ENCODE measurements at places on chromosomes 7 and 10.

DNA sequence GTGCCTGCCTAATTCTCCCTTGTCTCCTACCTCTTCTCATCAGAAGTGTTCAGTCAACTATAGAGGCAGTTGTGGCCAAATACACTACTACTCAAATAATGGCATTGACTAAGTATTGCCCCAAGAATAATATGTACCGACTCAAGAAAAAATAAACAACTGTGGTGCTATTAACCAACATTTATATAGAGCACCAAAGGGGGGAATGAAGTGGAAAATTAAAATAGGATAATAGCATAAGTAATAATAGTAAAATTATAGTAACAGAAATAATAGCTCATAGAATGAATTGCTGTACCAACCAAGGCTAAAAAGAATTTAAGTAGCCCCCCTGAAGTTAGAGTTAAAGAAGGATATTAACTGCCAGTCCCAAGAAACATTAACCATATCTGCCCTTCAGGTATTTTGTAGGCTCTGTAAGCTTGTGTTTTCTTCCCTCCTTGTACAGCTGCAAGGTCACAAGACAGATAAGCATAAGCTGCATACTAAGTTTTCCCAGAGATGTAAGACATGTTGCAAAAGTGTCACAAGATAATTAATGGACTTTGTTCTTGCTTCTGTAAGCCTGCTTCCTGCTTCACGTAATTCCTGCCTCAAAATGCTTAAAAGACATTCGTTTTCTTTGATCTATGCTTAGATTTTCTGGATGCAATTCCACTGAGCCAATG lies 10.9 kb upstream of the CYREN start:
- DNase-seq, result no peak

DNA sequence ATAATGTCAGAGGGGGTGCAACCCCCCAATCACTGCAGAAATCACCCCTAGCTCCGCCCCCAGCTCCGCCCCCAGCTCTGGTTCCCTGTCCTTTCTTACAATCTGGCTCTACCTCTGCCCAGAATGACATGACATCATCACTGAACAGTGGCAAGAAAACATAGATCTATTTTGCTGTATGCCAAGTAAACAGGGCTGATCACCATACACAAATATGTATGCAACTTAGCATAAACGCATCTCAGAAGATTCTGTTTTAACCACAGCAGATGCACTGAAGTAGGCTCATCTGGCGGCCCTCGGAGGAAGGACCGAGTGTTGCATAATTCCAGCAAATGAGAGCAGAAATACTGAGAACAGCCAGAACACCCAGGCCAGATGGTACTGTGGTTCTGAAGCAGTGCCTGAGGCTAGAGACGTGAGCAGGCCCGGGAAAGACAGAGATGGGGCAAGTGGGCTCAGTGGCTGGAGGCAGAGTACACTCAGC lies 293.3 kb upstream of the KLF14 start:
- peak; percentile 44 for DNase-seq

GRCh38 chr7:74181821-74182220 lies 7.7 kb downstream of the EIF4H start:
- DNase-seq, result no peak

DNA sequence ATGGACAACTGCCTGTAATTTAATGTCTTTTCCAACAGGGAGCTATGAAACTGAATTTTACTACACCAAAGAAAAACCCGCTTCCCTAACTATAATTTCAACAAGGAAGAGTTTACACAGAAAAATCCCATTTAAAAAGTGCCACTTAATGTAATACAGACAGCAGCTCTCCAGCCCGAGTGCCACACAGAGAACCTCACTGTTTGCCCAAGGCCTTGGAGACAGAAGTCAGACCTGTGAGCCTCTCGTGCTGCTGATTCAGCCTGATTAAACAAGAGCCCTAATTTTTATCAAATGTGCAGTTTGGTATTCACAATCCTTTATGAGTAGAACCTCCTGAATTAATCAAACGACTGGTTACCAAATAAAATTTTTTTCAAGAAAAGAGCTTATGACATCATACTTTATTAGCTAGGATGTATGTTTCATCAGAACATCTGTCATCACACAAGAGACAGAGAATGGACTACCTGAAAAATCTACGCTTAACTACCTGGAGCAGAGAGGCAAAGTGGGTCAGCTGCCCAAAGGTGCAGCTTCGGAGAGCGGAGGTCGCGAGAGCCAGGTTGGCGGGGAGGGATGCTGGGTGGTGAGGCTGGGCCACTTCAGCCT lies 543.6 kb downstream of the SDK1 start:
- no peak for DNase-seq

GRCh38 chr10:13773496-13774170 lies 186.9 kb downstream of the PRPF18 start:
- DNase-seq, result no peak

DNA sequence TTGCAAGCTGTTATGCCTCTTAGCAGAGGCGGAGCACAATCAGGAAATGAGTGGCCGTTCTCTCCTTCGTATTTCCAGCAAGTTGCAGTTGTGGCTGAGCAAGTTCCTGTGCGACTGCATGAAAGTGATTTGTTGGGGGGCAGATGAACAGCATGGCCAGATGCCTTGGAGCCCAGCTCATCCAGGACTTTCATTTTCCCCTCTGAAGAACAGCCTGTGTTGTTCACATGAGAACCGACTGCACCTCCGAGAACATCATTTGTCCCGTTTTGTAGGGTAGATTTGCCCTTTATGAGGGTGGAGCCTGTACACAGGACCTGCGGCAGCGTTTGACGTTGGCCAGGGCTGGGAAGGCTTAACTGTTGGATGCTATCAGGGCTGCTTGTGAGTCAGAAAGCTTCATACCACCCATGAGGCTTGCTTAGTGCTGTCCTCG lies 4.4 kb downstream of the BAG3 start:
- DNase-seq, result peak; percentile 46

- peak; percentile 38 for DNase-seq
These were observed 41.4 kb downstream of the COL1A2 start for GRCh38 chr7:94436018-94436604.

DNA sequence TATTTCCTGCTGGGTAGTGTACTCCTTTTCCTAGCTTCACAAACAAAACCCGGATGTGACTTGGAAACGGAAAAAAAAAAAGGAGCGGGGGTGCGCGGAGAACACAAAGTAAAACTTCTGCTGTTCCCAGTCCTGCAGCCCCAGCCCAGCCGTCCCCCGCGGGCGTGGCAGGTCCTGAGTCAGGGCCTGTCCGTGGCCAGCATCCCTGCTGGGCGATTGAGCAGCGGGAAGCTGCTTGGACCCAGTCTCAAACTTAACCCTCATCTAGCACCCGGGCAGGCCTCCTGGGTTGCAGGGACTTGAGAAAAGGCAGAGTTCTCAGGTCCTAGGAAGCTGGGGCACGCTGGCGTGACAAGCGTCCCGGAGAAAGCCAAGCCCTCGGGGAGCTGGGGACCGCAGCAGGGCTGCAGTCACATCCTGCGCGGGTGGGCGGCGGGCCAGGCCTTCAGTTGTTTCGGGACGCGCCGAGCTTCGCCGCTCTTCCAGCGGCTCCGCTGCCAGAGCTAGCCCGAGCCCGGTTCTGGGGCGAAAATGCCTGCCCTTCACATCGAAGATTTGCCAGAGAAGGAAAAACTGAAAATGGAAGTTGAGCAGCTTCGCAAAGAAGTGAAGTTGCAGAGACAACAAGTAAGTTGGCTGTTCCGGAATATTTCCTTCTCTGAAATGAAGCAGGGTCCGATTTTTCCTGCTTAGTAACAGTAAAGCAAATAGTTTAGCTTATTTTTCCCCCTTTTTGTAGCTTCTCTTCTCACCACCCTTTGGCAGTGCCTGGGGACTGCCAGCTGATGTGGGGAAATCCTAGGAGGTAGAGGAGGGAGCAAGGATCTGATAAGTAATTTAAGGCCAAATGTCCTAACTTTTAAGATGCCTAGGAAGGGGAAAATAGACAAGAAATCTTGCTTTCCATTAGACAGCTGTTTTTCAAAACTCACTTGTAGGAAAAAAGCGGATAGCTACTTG lies at the start of gene GNG11:
Gene GNG11 (plus strand): TSS at position 129 of the 960 bp plus-strand sequence. CDS start 403 bp downstream, at position 532.
- DNase-seq, result peak; percentile 12

DNA sequence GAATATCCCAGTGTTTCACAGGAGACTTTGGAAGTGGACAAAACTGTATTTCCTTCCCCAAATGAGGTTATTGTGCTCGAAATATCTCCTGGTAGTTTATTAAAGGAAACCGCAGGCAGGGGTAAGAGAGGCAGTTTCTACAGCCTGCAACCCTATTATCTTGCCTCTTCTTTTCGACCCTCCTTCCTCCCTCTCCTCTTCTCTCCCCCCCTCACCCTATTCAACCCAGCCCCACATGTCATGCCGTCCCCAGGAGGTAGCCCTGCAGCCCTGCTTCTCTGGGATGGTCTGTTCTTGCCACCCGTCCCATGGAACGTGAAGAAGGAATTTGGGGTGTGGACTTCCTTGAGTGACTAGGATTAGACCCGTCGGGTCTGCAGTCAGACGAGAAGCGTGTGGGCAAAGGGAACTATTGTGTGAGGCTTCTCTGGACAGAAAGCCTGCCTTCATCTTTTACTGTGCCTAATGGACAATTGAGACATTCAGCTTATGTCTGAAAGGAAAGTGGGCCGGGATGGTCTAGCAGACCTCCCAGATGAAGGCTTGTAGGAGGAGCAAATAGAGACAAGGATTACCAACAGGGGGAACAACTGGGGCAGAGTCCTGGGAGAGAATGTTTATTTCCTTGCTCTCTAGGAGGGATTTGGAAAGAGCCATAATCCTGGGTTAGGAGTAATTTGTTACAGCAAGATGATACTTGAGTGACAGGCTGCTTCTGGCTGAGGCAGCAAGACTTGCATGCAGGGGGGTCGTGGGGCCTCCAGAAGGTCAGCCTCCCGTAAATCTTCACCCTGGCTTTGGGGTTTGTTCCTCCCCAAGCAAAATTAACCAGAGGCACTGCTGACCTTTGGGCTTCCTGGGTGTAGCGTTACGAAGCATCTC lies 77.8 kb downstream of the TCF7L2 start:
- DNase-seq, result no peak

DNA sequence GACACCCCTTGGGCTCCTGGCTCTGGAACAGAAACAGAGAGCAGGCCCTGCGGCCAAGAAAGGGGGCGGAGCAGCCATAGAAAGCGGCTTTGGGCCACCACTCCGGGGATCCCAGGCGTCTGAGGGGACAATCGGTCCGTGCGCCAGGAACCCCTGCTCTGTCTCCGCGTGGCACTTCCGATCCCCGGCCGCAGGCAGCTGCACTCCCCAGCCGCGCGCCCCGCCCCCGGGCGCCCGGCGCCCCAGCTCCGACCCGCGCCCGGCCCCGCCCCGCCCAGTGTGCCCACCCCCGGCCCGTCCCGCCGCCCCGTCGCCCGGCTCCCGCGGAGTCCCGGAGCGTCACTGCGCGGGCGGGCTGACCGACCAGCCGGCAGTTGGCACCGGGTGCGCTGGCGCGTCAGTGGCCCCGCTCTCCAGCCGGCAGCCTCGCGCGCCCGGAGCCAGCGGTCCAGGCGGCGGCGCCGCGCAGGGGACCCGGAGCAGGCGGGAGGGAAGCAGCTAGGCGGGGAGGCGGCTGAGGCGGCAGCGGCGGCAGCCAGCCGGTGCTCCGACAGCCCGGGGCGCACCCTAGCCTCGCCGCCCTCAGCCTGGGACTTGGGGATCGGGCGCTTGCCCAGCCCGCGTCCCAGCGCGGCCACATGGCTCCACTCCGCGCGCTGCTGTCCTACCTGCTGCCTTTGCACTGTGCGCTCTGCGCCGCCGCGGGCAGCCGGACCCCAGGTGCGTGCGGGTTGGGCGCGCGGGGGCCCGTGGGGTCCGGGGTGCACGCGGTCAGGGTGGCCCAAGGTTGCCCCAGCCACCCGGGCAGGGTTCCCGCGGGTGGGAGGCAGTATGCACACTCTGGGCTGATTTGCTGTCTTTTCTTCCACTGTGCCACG lies at the start of gene ADAMTS14:
Gene ADAMTS14 (plus strand): TSS at position 342 of the 878 bp plus-strand sequence. CDS start 297 bp downstream, at position 639.
- DNase-seq, result no peak
